Activated naive CD8-positive, alpha-beta T cell treated with anti-CD3 and anti-CD28 coated beads, Interleukin-2, amount 50 U/mL, for 24 hours (primary cell): ENCODE measurements at places on chromosomes 7 and 10.
A peak's percentile ranks its signal among the peaks of the same experiment; 100 is the strongest.

GRCh38 chr7:100722480-100723212 is 2.4 kb downstream of the EPO start:
- H3K4me1 ChIP-seq, result peaks cover 3% of the 10 kb centered on the region
- H3K4me3 ChIP-seq, result no peak overlapping the region
- peaks cover 45% of the 10 kb centered on the region for H3K27me3 ChIP-seq
- H3K27ac ChIP-seq, result no peak overlapping the region
- DNase-seq, result no peak
- H3K36me3 ChIP-seq, result no peaks in the 10 kb centered on the region

GRCh38 chr7:8143151-8143874 is 118.7 kb downstream of the ICA1 start:
- no peak overlapping the region for H3K27ac ChIP-seq
- H3K4me1 ChIP-seq, result peaks cover 13% of the 10 kb centered on the region
- H3K36me3 ChIP-seq, result no peaks in the 10 kb centered on the region
- no peaks in the 10 kb centered on the region for H3K27me3 ChIP-seq
- DNase-seq, result no peak
- no peak overlapping the region for H3K4me3 ChIP-seq

GRCh38 chr10:56722912-56723311 is 361.9 kb upstream of the ZWINT start:
- no peaks in the 10 kb centered on the region for H3K4me1 ChIP-seq
- H3K27ac ChIP-seq, result no peak overlapping the region
- no peaks in the 10 kb centered on the region for H3K36me3 ChIP-seq
- no peaks in the 10 kb centered on the region for H3K27me3 ChIP-seq
- DNase-seq, result no peak
- no peak overlapping the region for H3K4me3 ChIP-seq

DNA sequence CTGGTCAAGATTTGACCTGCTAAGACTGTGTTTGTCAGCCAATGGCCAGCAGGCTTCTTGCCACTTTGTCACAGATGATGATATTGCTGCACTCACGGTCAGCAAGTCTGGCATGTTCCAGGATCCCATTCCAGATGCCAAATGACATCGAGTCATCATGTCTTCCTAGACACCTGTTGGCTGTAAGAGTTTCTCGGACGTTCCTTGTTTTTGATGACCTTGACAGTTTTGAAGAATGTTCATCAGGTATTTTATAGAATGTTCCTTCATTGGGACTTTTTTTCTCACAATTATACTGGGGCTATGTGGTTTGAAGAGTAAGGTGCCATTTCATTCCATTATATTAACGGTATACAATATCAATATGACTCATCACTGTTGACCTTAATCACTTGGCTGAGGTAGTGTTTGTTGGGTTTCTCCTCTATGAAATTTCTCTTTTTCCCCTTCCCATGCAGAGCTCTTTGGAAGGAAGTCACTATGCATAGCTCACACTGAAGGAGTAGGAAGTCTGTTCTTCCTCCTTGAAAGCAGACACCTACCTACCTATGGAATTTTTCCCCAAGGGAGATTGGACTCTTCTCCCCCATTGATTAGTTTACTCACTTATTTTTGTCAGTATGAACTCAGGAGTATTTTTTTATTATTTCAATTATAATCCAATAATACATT is 31.6 kb downstream of the HECW1 start:
- no peak for DNase-seq
- no peak overlapping the region for H3K4me3 ChIP-seq
- H3K27me3 ChIP-seq, result peaks cover 11% of the 10 kb centered on the region
- no peaks in the 10 kb centered on the region for H3K4me1 ChIP-seq

DNA sequence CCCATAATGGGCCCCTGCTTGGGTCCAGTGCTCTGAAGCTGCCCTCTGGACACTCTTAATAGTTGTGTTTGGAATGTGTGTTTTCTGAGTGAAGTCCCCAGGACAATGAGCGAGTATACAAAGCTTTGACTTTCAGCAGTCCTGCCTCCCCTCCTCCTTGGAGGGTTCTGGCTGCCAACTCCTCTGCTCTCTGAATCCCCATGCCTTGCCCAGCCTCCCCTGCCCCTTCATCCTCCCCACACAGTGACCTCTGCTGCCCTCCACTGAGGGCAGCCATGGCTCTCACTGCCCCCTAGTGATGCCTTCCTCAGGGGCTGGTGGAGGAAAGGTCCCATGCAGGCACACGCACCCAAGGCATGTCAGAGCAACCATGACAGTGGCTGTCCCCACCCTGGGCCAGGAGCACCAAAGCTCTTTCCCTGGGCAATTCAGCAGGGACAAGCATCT is 40.9 kb downstream of the FRMPD2 start:
- H3K36me3 ChIP-seq, result no peaks in the 10 kb centered on the region
- H3K27me3 ChIP-seq, result no peaks in the 10 kb centered on the region
- H3K27ac ChIP-seq, result no peak overlapping the region
- no peak overlapping the region for H3K4me3 ChIP-seq

- no peaks in the 10 kb centered on the region for H3K27me3 ChIP-seq
- no peak overlapping the region for H3K4me3 ChIP-seq
- peaks cover 9% of the 10 kb centered on the region for H3K36me3 ChIP-seq
- no peaks in the 10 kb centered on the region for H3K4me1 ChIP-seq
These were observed 40.9 kb downstream of the PRPF18 start for GRCh38 chr10:13627459-13628310.

DNA sequence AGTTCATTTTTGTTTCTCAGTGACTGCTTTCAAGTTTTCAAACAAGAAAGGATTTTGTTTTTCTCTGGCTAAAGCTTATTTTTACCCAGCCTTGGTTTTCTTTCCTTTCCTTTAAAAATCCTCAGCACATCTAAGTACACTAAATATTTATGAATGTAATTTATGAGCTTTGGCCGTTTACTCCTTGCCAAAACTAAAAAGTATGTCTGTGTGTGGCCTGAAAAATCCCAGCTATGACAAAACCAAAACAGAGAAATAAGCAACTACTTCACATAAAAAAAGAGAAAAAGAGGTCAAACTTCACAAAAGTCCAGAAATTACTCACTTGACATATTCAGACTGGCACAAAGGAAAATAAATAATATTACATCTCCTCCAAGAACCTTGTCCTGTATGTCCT is 365.1 kb upstream of the NFE2L3 start:
- no peaks in the 10 kb centered on the region for H3K36me3 ChIP-seq
- no peak for DNase-seq
- no peak overlapping the region for H3K27ac ChIP-seq
- H3K4me1 ChIP-seq, result no peaks in the 10 kb centered on the region
- no peak overlapping the region for H3K4me3 ChIP-seq

DNA sequence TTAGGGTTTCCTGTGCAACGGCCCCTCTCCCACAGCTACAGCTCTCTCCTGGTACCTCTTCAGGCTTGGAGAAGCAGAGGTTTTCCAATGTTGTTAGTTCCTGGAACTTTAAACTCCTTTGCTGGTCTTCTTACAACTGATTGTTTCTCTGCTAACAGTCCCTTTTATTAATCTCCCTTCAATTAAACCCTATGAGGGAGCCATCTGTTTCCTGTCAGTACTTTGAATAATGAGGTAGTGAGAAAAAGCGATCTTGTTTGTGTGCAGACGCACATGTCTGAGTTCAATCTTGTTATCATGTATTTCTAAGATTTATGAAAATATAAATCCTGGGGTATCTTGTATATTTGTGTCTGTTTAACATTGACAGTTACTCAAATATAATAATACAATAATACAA is 102.4 kb downstream of the MDFIC start:
- H3K4me3 ChIP-seq, result no peak overlapping the region
- peaks cover 1% of the 10 kb centered on the region for H3K36me3 ChIP-seq
- H3K4me1 ChIP-seq, result peaks cover 16% of the 10 kb centered on the region
- no peak overlapping the region for H3K27ac ChIP-seq

- no peaks in the 10 kb centered on the region for H3K4me1 ChIP-seq
- DNase-seq, result no peak
- no peak overlapping the region for H3K27ac ChIP-seq
- H3K36me3 ChIP-seq, result no peaks in the 10 kb centered on the region
These were observed 30.4 kb downstream of the GPRIN2 start for GRCh38 chr10:46525824-46526681.

DNA sequence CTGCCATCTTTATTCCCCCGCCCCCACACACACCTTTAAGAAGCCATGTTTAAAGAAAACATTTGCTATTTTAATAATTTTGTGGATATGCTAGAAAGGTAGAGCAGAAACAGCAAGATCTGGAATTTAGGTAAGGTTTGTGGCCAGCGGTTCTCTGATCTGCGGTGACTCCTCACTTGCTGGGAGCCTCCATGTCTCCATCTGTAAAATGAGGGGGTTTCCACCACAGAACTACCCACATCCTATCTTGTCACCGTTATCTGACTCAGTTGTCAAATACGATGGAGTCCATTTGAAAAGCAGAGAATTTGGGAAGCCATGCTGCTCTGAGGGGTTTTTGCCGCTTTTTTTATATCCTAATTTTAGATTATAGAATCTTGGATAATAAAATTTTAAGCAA is 23.3 kb downstream of the MACC1 start:
- H3K27ac ChIP-seq, result no peak overlapping the region
- no peaks in the 10 kb centered on the region for H3K36me3 ChIP-seq

DNA sequence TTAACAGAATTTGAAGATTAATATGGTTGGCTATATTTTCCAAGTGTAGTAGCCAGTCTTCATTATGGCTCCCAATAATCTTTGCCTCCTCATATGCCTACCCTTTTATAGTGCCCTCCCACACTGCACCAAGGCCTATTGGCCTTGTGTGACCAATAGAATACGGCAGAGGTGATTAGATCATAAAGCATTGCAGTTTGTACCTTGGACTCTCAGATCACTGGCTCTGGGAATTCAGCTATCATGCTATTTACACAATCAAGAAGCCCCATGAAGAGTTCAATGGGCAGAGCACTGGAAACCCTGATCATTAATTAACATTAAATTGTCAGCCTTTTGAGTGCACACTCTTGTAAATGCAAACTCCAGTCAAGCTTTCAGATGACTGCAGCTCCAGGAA is 154.5 kb upstream of the MAGI2 start:
- no peak for DNase-seq
- H3K36me3 ChIP-seq, result no peaks in the 10 kb centered on the region
- H3K4me1 ChIP-seq, result no peaks in the 10 kb centered on the region
- H3K4me3 ChIP-seq, result no peak overlapping the region
- peaks cover 2% of the 10 kb centered on the region for H3K27me3 ChIP-seq

DNA sequence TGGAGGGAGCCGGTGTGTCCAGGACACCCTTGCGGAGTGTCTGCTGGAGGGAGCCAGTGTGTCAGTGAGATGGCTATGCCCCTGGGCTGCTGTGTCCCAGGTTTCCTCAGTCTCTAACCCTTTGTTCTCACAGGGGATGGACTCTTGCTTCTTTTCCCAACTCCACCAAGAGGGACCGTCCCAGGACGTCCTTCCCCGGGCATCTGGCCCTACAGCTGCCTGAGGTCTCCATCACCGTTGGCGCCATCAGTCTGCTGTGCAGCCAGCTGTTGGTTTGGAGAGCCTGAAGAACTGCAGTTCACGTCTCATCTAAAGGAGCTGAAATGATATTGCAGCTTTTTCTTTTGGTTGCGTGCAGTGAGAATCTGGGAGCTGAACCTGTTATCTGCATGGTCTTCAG is 136.2 kb downstream of the VIPR2 start:
- DNase-seq, result no peak
- H3K27ac ChIP-seq, result no peak overlapping the region
- H3K4me3 ChIP-seq, result no peak overlapping the region
- no peaks in the 10 kb centered on the region for H3K27me3 ChIP-seq

GRCh38 chr10:42926843-42927242 is 144.2 kb downstream of the BMS1 start:
- H3K4me1 ChIP-seq, result no peaks in the 10 kb centered on the region
- DNase-seq, result no peak
- no peaks in the 10 kb centered on the region for H3K36me3 ChIP-seq
- no peak overlapping the region for H3K4me3 ChIP-seq

DNA sequence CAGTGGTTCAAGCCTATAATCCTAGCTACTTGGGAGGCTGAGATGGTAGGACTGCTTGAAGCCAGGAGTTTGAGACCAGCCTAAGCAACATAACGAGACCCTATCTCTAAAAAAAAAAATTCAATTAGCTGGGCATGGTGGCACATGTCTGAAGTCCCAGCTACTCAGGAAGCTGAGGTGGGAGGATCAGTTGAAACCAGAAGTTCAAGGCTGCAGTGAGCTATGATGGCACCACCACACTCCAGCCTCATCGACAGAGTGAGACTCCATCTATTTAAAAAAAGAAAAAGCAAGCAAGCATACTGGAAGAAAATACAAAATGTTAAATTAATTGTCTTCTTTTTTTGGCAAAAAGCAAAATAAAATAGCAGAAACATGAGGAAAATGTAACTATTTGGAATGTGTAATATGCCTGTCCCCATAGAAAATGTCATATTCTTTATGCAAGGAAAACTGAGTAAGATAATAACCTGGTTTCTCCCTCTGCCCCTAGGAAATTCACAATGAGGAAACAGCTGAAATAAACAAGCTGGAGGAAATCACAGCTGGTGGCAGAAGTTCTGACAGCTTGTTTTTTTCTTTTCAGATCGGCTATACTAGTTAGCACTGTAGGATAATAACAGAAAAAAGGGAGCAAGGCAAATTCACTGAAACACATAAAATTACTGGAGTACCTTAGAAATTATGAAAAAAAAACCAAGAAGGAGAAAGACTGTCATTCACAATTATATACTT is 48.5 kb downstream of the HERPUD2 start:
- no peak for DNase-seq
- H3K27ac ChIP-seq, result peak overlapping the region; percentile 49
- no peaks in the 10 kb centered on the region for H3K27me3 ChIP-seq
- H3K4me1 ChIP-seq, result peaks cover 64% of the 10 kb centered on the region
- peak overlapping the region; percentile 49 for H3K4me3 ChIP-seq

- H3K4me1 ChIP-seq, result peaks cover 25% of the 10 kb centered on the region
- DNase-seq, result no peak
- no peak overlapping the region for H3K4me3 ChIP-seq
- H3K27ac ChIP-seq, result peak overlapping the region; percentile 73
- H3K27me3 ChIP-seq, result no peaks in the 10 kb centered on the region
These were observed 54.6 kb downstream of the NOD1 start for GRCh38 chr7:30423788-30424505.

DNA sequence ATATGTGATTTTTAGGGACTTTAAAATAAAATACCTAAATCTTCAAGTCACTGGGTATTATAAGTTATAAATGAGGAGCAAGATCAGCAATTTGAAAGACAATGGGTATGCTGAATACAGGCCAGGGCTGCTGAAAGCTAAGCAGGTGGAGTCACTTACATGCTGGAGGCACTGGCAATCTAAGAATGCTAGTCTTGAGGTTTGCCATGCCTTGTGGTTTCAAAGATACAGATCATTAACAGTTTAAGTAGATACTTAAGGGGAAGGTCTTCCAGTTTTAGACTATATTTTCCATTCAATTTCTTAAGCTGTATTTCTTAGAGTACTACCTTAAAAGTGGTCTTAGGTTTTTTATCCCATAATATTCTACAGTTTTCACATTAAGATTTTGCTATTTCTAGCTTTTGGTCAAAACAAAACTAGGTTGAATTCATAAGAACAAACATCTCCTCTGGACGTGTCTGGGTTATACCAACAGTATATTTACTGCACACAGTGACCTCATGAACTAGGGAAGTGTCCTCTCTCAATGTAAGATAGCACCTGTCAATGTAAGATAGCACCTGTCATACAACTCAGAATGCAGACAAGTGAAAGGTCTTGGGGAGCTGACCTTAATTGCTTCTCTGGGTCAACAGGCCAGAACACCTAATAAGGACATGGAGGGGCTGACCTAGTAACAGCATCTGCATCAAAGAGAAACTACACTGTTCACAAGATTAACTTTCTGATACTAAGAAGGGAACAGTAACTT is 2.0 kb downstream of the SRI start:
- H3K36me3 ChIP-seq, result peaks cover 48% of the 10 kb centered on the region
- peak overlapping the region; percentile 94 for H3K4me3 ChIP-seq
- no peak for DNase-seq
- no peaks in the 10 kb centered on the region for H3K27me3 ChIP-seq
- peaks cover 33% of the 10 kb centered on the region for H3K4me1 ChIP-seq
- peak overlapping the region; percentile 86 for H3K27ac ChIP-seq
